ENCODE measurements at places on chromosomes 2 and 18.

GRCh38 chr2:38201784-38202183 lies 125.8 kb upstream of the CYP1B1 start:
- no peak for DNase-seq

GRCh38 chr2:20625491-20626391 lies 25.2 kb downstream of the HS1BP3 start:
- DNase-seq: no peak

GRCh38 chr2:191355170-191355758 lies 110.1 kb downstream of the MYO1B start:
- no peak for DNase-seq

DNA sequence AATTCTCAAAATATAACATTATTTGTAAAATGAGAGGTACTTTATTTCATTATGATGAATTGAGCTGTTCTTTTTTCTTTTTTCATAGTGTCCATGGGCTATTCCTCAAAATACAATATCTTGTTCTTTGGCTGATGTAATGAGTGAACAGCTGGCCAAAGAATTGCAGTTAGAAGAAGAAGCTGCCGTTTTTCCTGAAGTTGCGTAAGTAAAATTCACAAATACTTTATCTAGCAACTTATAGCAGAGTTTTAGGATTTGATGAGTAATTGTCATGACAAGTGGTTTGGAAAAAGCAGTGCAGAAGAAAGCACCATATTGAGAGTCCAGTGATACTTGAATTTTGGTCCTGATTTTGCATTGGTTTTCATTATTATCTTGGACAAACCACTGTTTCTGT lies 9.8 kb downstream of the RIOK3 start:
- DNase-seq: no peak

DNA sequence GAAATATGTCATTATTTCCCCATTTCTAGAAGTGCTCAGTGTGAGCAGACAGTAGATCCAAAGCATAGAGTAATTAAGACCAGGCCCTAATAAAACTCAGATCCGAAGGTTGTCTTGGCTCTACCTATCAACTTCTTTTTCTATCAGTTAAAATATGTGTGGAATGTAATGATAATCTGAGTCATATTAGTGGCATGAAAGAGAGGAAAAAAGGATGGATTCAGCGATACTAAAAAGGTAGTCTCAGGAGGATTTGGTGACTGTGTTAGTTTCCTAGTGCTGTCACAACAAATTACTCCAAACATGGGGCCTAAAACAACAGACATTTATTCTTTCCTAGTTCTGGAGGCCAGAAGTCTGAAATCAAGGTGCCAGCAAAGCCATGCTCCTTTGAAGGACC lies 103.7 kb upstream of the NABP1 start:
- DNase-seq: no peak

- no peak for DNase-seq
Measured at GRCh38 chr2:27977731-27978312, 87.3 kb downstream of the BABAM2 start.

GRCh38 chr2:238284802-238285515 lies 3.5 kb downstream of the PER2 start:
- DNase-seq: no peak

DNA sequence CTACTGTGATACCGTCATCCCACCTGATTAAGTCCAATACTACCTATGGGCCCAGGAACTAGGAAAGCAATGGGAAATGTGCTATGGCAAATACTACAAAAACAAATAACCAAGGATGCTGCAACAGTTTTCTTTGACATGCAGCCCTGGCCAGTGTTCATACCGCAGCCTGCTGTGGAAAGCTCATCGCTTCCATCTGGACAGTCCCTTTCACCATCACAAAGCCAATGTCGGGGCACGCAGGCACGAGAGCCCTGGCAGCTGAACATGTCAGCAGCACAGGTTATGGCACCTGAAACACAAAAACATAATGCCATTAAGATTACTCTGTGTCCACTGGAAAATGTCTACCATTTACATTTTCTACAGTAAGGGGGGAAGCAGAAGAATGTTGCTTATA lies 1621.1 kb downstream of the LRP1B start:
- no peak for DNase-seq

DNA sequence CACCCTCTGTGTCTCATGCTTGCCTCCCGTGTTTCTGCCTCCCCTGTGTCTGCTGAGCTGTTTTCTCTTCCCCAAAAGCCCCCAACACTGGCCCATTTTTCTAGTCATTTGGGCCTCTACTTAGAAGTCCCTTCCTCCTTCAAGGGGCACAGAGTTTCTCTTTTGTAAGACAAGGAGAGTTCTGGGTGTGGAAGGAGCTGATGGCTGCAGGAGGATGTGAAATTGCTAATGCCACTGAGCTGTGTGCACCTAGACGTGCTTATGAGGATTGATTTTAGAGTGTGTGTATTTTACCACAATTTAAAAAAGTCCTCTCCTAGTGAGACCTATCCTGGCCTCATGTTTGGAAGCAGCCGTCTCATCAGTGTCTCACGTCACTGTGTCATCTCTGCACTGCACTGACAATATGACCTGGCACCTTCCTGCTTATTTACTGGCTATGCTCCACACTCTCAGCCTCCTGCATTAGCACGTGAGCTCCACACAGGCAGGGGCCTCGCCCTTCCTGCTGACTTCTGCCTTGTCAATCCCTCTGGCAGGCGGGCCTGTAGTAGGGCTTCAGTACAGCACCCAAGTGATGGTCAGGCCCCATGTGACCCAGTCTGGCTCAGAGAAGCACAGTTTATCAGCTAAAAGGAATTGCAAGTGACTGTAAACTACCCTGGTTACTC lies 8.0 kb upstream of the MBP start:
- no peak for DNase-seq

DNA sequence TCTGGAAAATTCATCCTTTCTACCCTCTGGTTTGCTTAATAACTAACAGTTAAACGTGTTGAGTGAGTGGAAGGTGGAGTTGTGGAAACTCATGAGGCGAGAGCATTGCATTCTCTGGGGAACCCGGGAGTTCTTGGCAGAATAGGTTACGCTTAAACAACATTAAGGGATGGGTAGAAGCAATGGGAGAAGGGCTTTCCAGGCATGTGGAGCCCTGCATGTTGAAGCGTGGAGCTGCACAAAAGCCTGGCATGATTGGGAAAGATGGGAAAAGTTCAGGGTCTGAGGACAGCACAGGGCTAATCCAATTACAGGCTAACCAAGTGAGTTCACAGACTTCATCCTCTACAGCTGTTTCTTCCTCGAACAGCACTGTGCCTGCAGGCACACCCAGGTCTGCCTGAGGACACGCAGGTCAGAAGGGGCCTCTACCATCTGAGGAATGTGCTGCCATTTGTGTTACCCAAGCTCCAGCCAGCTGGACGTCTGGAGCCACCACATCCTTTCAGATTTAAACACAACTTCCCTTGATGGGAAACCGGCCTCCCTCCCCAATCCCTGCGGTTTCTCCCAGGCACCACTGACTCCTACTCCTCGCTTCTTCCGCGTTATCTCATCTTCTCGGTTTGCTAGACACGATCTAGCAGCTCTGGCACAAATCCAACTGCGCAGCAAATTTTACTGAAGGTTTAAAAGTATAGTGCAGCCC lies 164.2 kb downstream of the ANTXR1 start:
- no peak for DNase-seq

DNA sequence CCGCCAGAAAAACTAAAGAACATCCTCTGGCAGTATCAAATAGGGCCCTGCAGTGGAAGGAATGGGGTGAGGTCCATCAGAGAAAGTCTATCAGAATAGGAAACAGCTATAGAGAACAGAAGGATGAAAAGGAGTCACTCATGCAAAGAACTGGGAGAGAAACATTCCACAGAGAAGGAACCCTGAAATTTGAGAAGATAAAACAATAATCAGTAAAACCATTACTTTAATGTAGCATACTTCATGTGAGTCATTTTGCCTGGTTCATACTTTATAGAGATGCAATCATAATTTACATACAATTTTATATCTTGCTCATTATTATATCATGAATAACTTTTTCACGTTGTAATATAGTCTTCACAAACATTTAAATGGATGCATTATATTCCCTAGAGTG lies 402.2 kb downstream of the NCKAP5 start:
- no peak for DNase-seq

DNA sequence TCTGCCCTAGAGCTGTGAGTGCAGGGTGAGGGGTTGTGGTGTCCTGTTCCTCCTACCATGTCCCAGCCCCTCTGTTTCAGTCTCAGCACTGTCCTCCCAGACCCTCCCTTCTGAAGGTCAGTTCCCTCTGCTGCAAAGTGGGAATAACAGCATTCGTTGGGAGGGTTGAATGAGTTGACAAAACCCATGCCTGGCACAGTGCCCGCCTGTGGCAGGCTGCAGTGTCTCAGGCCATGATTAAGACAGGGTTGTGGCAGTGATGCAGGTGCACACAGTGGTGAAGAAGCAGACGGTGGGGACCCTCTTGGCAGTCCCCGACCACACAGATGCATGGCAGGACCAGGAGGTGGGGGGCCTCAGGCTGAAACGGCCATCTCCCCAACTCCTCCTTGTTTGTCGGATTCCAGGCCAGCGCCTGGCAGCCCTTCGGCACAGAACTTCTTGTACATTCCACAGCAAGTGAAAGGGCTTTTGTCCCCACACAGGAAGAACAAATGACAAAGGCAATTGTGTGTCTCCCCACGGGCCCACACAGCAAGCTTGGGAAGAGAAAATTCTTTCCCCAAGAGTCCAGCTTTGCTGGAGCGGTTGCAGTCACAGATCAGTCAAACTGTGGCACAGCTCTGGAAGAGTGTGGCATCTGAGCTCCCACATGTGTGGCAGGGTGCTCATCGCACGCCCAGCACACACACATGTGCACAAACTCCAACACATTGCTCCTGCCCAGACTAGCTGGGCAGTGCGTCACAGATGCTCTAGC lies 92.0 kb upstream of the MSH2 start:
- DNase-seq: no peak

- no peak for DNase-seq
Measured at GRCh38 chr2:64338910-64339500, 115.0 kb upstream of the LGALSL start.

DNA sequence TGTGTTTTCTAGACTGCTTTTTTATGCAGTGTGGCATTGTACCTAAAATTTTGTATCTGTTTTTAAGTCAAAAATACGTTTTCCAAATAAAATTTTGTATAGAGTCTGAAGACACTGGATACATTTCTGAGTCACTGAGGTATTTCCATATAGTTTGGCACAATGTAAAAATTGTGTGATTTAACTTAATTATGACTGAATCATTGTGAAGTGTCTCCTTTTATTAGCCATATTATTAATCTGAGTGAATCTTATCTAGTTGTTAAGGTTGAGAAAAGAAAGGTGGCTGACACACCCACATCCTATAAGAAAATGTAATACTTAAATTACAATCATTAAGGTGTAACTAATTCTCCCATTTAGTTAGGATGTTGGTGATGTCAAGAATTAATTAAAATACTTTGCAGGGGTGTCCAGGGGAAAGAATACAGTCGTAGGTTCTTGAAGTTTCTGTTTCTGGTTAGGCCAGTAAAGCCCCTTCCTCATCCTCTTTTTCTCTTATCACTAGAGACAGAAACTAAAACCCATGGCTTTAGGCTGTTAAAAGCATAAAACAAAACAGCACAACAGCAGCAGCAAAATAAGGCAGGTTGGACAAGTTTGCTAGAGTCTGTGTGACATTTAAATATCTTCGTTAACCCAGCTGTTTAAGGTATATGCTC lies 71.6 kb downstream of the UBE2E3 start:
- no peak for DNase-seq

- DNase-seq: no peak
Measured at GRCh38 chr18:55522011-55522410, 66.0 kb downstream of the TCF4 start.

DNA sequence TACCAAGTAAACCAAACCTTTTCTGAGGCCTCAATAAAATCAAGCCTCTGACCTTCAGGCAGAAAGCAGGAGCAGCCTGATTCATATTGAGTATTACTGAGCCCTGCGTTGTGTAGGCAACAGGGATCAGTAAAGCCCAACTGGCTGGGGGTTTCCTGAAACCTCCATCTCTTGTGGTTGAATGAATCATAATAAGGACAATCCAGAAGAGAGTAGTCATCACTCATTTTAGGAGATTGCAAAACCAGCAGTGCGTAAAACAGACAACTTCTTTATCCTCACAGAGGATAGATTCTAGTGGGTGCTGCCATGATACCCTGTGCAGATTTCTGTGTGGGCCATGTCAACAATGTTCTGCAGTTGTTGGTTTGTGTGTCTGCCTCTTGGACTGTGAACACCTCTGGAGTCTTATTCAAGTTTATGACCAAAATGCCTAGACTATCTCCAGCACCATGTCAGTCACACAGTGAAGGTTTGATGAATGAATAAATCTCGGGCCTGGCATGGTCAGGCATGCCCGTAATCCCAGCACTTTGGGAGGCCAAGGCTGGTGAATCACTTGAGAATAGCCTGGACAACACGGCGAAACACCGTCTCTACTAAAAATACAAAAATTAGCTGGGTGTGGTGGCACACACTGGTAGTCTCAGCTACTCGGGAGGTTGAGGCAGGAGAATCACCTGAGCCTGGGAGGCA lies 51.8 kb upstream of the RAB27B start:
- no peak for DNase-seq

DNA sequence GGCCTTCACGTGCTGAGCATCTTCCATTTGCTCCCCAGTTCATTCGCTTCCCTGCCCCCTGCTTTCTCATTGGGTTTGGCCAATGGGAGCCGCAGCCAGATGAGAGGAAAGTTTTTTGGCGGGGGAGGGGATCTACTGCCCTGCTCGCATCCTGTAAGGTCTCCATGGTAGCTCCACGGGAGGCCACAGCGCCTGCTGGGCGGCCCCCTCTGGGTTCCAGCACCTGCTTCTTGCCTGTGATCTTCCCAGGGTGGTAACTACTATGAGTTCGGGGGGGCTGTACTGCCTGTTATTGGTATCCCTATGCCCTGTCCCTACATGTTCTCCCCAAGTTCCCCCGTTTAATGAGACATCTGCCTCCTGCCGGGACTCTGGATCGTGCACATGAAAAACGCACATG lies 57.2 kb downstream of the INPP5D start:
- no peak for DNase-seq

DNA sequence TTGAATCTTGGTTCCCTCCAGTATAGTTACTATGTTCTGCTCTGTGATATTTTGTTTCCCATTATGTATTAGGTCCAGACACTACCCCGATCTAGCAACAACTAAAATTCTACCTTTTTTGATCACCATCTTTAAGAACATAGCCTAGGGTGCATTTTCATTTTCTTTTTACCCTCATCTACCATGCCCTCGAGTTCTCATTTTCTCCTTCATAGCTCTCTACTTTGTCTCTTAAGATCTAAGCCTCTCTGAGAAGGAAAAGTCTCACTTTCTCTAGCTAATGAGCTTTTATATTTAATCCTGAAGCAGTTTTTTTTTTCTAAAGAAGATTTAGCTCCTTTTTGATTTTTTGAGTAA lies 1089.4 kb upstream of the SLC39A10 start:
- DNase-seq: no peak

- no peak for DNase-seq
Measured at GRCh38 chr2:109176928-109177327, 47.9 kb downstream of the SH3RF3 start.

- no peak for DNase-seq
Measured at GRCh38 chr2:44578471-44579093, 216.8 kb downstream of the CAMKMT start.

DNA sequence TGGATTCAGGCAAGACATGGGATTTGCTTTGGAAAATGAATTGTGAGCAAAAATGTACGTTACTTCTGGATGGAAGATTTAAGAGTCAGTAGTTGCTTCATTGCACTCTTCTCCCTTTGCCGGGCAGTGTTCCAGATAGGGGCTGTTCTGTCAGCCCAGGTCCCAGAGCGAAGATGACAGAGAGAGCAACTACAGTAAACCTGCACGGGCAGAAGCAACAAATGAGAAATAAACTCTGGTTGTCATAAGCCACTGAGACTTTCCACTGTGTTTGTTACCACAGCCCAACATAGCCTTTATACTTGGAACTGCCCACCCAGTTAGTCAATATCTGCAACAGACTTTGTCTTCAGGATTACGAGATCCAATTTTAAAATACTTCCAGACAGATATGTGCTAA lies 83.3 kb downstream of the CACNB4 start:
- no peak for DNase-seq

All from NCI-H2081 treated with DMSO at 0.1 percent for 48 hours (cell line).